ENCODE measurements at places on chromosomes 1 and 21.

DNA sequence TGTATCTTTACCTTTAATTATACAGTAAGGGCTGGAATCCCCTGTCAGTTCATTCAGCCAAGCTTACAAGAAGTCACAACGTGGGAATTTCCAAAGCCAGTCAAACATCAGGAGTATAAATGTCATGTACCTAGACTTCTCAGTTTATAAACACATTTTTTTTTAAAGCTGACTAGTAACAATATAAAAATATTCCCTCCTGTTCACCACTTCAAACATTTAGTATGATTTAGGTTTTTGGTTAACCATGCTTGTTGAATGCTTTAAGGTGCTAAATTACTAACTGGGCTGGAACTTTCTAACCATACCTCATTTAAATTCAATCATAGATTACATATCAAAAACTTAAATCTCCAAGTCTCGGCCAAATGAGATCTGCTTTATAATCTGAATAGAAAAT, 44.0 kb downstream of the JAK1 start:
- no peak for DNase-seq

DNA sequence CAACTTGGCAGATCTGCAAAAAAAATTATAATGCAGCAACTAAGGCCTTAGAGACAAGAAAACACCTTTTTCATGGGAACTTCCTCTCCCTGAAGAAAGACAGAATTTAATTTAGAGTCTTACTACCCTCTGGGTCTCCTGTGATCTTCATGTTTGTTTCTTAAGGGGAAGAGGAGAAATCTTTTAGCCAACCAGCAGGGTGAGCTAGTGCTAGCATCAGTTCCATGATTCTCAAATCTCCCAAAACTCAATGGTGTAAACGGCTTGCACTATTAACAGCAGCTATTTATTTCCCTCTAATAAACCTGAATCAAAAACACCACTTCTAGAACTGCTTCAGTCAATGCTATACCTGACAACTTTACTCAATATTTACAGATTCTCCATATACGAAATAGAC, 3.8 kb downstream of the ZNF644 start:
- no peak for DNase-seq

GRCh38 chr1:229557913-229558414, 543 bp downstream of the ABCB10 start:
- peak; percentile 46 for DNase-seq

DNA sequence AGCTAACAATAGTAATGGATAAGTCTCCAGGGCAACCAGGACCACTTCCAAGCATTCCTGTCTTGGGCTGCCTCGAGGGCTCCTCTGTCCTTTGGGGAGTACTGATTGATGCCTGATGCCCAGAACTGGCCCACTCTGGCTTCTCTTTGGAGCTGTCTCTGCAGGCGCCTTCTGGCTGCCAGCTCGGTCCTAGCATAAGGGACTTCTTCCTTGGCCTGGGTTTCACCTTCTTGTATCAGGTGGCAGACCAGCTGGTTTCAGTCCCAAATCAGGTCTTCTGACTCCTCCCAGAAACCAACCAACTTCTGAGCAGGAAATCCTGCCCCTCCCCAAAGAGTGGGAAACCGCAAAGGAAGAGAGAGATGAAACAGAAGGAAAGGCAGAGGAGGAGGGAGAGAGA, 10.6 kb downstream of the G0S2 start:
- DNase-seq = no peak

- no peak for DNase-seq
Measured at GRCh38 chr1:181366910-181367309, 116.4 kb upstream of the CACNA1E start.

DNA sequence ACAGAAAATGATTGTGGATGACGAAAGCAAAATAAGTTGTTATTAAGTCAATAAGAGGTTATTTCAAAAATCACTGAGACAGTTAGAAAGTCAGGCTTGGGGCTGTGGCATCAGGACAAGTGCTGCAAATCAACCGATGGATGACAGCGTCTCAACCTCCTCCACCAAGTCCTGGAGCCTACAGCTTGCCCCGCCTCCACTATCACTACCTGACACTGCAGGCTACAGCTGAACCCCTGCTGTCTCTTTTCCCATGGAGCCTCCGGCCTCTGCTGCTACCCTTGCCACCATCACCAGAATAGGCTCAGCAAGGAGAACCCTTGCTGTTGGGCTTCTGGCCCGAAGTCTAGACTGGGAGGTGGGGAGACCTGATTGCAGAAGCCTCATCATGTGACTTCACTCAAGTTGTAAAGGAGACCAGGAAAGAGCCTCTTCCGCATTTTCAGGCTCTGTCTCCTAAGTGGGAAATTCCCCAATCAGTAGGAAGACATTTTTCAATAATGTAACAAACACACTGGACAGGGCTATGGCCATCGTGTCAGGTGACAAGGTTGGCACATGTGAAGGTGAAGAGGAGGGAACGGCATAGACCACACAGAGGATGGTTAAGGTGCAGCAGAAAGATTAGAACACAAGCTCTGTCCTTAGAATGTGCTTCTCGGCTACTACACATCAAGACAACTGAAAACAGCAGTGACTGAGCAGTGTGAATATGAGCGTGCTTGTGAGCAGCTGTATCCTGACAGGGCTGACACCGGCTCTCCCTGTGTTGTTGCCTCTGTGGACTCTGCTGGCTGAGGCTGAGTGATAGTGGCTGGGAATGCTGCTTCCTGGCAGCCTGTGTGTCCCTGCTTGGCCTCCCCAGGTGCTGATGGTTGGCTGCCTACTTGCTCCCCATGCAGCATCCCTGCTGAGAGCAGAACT, 660.7 kb downstream of the PTPRU start:
- DNase-seq = no peak

GRCh38 chr1:164515711-164516331, 43.2 kb upstream of the PBX1 start:
- peak; percentile 25 for DNase-seq

DNA sequence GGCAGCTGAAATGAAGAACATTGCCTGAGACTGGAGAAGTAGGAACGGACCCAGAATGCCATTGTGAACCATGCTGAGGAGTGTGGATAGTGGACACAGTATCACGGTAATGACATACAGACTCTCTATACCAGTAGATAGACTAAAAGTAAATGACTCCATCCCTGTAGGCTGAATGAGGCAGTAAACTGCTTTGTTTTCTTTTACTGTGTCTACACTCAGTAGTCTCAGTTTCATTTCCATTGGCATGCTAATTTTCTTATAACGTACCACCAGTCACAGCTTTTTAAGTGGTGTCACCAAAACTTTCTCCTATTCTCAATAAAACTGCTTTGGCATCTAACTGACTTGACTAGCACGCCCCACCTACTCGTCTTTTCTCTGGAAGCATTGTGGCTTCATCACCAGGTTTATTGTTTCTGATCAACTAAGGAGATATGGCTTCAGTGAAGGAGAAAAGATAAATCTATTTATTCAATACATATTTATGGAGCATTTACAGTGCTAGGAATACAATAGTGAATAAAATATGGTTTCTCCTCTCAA, 8.4 kb upstream of the ZNF697 start:
- no peak for DNase-seq

DNA sequence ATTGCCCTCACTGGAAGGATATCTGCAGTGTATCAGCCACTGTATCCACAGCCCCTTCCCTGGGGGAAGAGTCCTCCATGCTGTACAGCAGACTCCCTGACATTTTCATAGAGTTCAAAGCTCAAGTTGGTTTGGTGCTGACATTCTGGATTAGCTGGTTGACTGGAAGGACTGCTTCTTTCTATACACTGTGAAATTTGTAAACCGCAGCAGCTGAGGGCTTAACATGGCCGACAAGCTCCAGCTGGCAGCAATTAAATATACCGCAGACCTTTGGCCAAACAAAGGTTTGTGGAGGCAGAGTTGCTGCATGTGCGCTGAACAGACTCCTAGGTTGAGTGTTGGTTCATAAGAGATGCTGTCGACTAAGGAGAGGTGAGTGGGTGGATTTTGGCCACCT, 126.4 kb downstream of the DHRS3 start:
- peak; percentile 81 for DNase-seq

GRCh38 chr1:211329764-211330201, 3.1 kb downstream of the TRAF5 start:
- DNase-seq = no peak

- DNase-seq = no peak
Measured at GRCh38 chr1:177307771-177308170, 137.0 kb downstream of the BRINP2 start.
